M059J (cell line): ENCODE measurements at places on chromosomes 1 and 21. TPM values are rescaled to one million over a fixed set of nuclear protein-coding genes. Genes with fewer than 3 reads are reported as not detected.

- DNase-seq = no peak
Observed at GRCh38 chr1:245875581-245876261, 631.4 kb downstream of the SMYD3 start.

GRCh38 chr1:155035936-155036335 lies 2.3 kb downstream of the DCST1 start:
- DNase-seq = no peak

DNA sequence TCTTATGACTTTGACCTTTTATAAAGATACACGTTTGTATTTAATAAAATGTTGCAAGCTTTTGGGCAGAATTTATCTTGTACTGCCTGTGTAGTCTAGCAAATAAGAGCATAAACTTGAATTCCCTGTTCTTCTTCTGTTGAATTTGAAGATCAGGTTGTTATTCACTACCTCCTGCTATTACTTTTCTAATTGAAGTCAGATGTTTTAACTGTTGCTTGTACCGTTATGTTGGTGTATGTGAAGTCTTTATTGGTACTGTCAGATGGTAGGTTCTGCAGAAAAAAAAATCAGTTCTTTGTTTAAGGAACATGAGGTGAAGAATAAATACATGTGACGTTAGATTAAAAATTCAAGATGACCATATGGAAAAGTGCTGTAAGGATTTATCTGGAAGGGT lies 69.1 kb downstream of the DYRK1A start:
- DNase-seq = no peak

TCHHL1 gene
- not detected in 2 replicates for total RNA-seq

GRCh38 chr1:211579440-211580302 lies 710 bp upstream of the SLC30A1 start:
- peak; percentile 60 for DNase-seq

GRCh38 chr1:183374825-183375224 lies 43.4 kb downstream of the NMNAT2 start:
- DNase-seq = no peak
